Kidney (tissue), 22 donors: ENCODE measurements at places on chromosomes 12 and 14. TPM values are rescaled to one million over a fixed set of nuclear protein-coding genes. Genes with fewer than 3 reads are reported as not detected.

Gene CD69
- total RNA-seq = 25.0 TPM

Gene CCDC88C
- total RNA-seq = 32.8 TPM

Gene SERPINA3
- total RNA-seq = 1,762 TPM

Gene CABP1
- total RNA-seq = 2.0 TPM

Gene HOXC12
- total RNA-seq = not detected

Gene SMCO2
- 0.38 TPM for total RNA-seq

Gene NKX2-1
- total RNA-seq = not detected

Gene KRT80
- 12.3 TPM for total RNA-seq

Gene BDKRB2
- total RNA-seq = 16.1 TPM

Gene YBX3
- total RNA-seq = 347 TPM

Gene TAS2R30
- 4.0 TPM for total RNA-seq

Gene LAG3
- 1.3 TPM for total RNA-seq

Gene C1QL4
- total RNA-seq = 1.0 TPM

Gene MIA2
- total RNA-seq = 65.6 TPM

Gene BBOF1
- 14.6 TPM for total RNA-seq

Gene PDE3A
- 18.3 TPM for total RNA-seq

Gene ACIN1
- 150 TPM for total RNA-seq

Gene PRKAG1
- 57.1 TPM for total RNA-seq

Gene NPAS3
- total RNA-seq = 5.0 TPM

Gene TSPAN19
- total RNA-seq = 0.66 TPM

Gene GATC
- total RNA-seq = 39.4 TPM

Gene ANKRD33
- not detected for total RNA-seq

Gene KIF26A
- total RNA-seq = 12.3 TPM

Gene NGB
- total RNA-seq = not detected

Gene AMDHD1
- total RNA-seq = 1.2 TPM

Gene FOXG1
- not detected for total RNA-seq

Gene TPH2
- not detected for total RNA-seq

Gene ACRBP
- total RNA-seq = 3.4 TPM

Gene BEST3
- total RNA-seq = 0.57 TPM

Gene CLEC1B
- total RNA-seq = not detected

Gene VWF
- total RNA-seq = 183 TPM

Gene ART4
- total RNA-seq = 3.0 TPM

Gene ADAMTS20
- not detected for total RNA-seq

Gene FAR2
- 11.5 TPM for total RNA-seq

Gene TEX52
- total RNA-seq = not detected
